Dermis lymphatic vessel endothelial cell (primary cell): ENCODE measurements at places on chromosomes 12 and 14. TPM values are rescaled to one million over a fixed set of nuclear protein-coding genes. Genes with fewer than 3 reads are reported as not detected.

PIANP gene
- not detected in 2 replicates for total RNA-seq

CCDC198 gene
- not detected in 2 replicates for total RNA-seq

VWF gene
- 1,035 and 2,002 TPM in 2 replicates for total RNA-seq

POTEM gene
- total RNA-seq, result not detected in 2 replicates
